Forelimb muscle (tissue), 1 donor: ENCODE measurements at places on chromosomes 6 and 20.
A peak's percentile ranks its signal among the peaks of the same experiment; 100 is the strongest.

- DNase-seq, result no peak
Measured at GRCh38 chr6:163902993-163903392, 488.5 kb downstream of the QKI start.

DNA sequence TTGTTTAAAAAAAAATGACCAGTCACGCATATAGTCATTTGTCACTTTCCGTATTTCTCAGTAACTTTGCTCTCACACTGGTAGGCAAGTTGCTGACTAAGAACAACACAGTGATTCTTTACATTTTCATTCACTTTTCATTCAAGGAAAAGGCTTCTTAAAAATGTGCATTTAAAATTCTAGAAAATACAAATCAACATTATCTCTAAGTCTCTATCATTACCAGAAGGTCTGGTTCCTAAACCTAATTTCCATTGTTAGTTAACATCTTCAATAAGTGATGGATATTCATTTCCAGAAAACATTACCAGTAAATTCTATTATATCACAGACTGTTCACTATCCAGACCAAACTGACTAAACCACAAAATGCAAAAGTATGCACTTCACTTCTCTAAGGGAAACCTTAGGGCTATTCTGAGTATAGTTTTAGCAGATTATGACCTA lies 115.3 kb downstream of the AHI1 start:
- DNase-seq, result no peak

- no peak for DNase-seq
Measured at GRCh38 chr6:14930366-14930989, 315.4 kb upstream of the JARID2 start.

DNA sequence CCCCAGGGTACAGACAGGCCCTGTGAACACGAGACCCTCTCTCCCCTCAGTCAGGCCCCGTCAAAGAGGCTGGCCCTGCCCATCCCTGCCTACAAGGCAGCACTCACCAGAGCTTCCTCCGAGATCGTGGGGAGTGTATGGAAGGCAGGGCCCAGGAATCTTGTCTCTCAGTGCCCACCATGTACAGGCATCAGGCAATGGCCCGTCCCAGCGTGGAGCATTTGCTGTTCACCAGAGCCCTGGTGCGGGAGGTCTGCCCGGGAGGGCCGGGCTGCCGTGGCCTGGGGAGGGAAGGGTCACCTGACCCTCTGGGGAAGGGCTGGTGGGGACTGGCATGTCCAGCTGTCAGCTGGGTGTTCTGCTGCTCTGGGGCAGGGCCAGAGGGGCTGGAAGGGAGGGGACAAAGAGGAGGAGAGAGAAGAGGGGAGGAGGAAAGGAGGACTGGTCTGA lies at the start of gene IP6K3:
Gene IP6K3 (minus strand): TSS at position 255 of the 450 bp plus-strand sequence. CDS start 11,429 bp downstream, outside the sequence.
- no peak for DNase-seq

DNA sequence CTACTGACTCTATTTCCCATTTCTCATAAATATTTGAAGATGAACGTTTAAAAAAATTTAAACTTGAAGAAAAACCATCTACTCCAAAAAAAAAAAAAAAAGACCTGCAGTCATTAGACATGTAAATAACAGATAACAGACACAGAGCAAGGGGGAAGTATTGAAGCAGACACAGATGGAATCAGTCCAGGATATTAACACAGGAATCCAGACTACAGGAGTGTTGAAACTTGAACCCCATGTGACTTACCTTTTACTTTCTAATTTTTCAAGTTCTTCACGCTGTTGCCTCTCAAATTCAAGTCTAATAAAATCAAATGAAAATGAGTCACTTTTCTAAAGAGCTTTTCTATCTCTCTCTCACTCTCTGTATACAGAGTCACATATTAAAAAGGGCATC lies 191.8 kb downstream of the KIF16B start:
- no peak for DNase-seq

- DNase-seq, result no peak
Measured at GRCh38 chr6:118054082-118054481, 147.0 kb downstream of the SLC35F1 start.

DNA sequence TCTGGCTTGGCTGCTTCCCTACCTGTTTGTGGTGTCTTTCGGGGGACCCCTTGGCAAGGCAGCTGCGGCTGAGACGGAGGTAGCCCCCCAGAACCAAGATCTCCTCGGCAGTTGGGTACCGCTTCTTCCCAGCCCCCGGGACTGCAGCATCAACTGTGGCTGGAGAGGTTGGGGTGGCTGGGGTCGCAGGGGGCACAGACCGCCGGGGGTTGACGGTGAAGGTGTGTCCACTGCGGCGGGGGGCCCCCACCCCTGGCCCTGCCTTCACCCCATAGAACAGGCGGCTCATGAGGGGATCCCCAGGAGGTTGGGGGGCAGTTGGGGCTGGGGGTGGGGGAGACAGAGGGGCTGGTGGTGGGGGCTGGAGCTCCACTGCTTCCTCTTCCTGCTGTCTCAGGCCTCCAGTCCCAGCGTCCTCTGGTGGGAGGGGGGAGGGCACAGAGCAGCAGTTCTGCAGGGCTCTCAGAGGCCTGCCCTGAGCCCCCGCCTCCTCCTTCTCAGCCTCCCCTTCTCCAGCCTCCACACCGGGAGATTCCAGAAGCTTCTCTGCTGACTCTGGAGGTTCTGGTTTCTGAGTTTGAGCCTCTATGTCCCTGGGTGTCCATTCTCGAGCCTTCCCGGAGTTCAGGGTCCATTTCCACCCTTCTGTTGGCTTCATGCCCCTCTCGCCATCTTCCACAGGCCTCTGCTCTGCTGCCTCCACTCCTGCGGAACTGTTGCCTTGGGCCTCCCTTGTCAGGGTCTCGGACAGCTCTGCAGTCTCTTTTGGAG lies 1.9 kb downstream of the PPP1R18 start:
- DNase-seq, result no peak

- no peak for DNase-seq
Measured at GRCh38 chr6:5997420-5997987, 9.2 kb downstream of the NRN1 start.

DNA sequence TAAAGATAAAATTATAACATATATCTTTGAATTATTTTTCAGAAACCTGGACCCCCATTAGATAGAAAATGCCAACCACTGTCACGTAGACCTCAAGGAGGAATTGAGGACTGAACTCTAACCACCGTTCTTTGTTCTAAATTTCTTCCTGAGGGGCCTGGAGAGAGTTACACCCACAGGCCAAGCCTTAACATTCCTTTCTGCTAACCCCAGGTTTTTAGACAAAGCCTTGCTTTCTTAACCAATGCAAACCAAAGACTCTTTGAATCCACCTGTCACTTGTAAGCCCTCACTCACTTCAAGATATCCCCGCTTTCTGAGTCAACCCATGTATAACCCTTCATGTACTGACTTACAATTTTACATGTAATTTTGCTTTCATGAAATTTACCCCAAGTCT lies 41.0 kb downstream of the SNX14 start:
- no peak for DNase-seq

GRCh38 chr6:7016226-7016625 lies 91.5 kb upstream of the RREB1 start:
- DNase-seq, result no peak

- no peak for DNase-seq
Measured at GRCh38 chr6:139844907-139845306, 470.5 kb upstream of the CITED2 start.

- DNase-seq, result no peak
Measured at GRCh38 chr6:111263837-111264236, 176.5 kb downstream of the SLC16A10 start.

- DNase-seq, result no peak
Measured at GRCh38 chr6:4023240-4023639, 55.7 kb downstream of the FAM217A start.

DNA sequence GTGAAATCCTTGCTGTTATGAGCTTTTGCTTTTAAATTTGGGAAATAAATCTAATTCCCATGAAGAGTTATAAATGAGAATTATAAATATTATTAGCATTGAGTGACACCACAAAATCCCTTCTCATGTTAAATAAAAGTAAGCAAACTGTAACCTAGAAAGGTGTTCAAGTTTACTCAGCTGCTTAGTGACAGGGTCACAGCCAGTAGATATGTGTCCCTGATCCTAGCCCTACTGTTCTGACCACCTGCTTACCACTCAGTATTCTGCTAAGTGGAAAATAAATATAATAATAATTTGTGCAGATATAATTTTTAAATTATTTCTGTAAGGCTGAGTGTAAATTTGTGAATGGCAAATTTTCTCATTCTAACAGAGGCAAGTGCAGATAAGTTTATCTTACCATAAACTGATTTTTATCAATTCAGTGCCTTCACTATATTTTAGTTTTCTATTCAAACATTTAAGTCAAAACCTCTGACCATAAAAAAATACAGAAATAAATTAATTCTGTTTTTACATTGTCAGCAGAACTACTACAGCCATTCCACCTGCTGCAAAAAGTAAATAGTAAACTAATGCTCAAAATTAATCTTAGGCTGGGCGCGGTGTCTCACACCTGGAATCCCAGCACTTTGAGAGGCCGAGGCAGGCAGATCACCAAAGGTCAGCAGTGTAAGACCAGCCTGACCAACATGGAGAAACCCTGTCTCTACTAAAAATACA lies 118.2 kb downstream of the TENT5A start:
- no peak for DNase-seq

- peak; percentile 36 for DNase-seq
Measured at GRCh38 chr20:56359212-56360132, 698 bp downstream of the FAM210B start.

GRCh38 chr6:169953686-169954085 lies 202.3 kb downstream of the ERMARD start:
- DNase-seq, result no peak

GRCh38 chr6:35292494-35292893 lies 5.1 kb upstream of the DEF6 start:
- no peak for DNase-seq

GRCh38 chr20:25353353-25353746 lies 37.3 kb downstream of the ABHD12 start:
- DNase-seq, result no peak

GRCh38 chr6:157094038-157094437 lies 229.3 kb downstream of the TMEM242 start:
- DNase-seq, result no peak

DNA sequence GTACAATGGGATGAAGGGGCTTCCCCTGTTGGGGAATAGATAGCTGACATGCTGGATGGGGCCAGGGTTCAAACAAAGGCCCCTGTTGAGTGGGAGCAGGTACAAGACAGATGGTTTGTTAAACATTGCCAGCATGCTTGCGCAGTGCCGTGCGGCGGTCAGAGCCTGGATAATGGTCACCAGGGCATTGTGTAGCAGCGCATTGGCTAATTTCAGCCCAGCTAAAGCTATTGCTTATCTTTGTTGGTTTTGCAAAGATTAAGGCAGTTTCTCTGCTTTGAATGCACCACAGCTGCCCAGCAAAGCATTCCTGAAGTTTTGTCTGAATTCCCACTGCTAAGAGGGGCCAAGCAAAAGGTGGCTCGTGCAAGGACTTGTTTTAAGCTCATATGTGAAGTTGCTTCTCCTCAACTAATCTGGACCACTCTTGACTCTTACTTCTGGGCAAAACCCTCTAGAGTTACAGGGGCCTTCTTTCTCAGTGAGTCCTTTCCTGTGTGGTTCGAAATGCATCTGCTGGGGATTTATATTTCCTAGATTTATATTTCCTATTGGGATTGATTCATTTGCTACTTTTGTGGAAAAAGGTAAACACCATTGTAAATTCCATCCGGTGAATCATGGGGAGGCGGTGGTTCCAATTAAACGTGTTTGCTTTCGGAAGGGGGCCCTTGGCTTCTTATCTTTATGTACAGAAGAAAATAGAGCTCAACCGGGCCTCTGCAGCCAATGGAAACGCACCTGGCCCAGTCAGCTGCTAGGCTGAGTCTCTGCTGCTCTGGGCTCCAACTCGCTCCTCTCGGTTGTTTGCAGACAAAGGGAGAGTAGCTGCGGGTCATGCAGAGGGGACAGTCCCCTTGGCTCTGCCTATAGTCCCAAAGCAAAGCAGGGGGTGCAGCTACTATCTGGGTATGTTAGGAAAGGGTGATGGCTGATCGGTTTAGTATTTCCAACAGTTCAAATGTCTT lies 72.1 kb downstream of the FOXA2 start:
- no peak for DNase-seq

DNA sequence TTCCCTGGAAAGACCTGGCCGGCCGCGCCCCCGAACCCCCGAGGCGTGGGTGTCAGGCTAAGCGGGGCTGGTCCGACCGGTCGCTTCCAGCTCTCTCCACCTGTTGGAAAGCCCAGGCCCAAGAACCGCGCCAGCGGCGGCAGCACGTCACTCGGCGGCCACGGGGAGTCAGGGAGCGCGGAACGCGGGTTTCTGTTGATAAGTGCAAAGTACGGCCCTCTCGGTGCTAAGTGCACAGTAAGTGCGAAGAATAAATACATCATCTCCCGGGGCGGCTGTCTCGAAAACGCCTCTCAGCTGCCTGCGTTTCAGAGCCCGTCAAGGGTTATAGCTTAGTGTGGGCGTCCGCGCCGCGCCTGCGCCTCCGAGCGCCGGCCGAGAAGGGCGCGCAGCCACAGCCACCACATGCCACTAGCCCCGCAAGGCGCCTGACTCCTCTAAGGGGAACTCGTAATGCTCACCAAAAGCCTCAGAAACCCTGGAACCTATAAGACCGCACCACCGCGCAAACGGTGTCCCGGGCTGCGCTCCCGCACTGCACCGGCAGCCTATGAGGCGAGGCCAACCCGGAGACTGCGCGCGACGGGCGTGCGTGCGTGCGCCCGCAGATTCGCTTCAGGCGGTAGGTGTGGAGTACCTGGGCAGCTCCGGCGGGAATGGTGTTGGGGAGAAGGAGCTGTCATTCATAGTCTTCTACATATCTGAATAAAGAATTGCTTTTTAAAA lies 9.2 kb upstream of the TBX18 start:
- no peak for DNase-seq

GRCh38 chr6:154637392-154637791 lies 95.8 kb upstream of the SCAF8 start:
- no peak for DNase-seq

GRCh38 chr20:54257071-54257816 lies 49.4 kb downstream of the PFDN4 start:
- no peak for DNase-seq

- DNase-seq, result no peak
Measured at GRCh38 chr6:96841345-96841744, 4.1 kb upstream of the GPR63 start.

DNA sequence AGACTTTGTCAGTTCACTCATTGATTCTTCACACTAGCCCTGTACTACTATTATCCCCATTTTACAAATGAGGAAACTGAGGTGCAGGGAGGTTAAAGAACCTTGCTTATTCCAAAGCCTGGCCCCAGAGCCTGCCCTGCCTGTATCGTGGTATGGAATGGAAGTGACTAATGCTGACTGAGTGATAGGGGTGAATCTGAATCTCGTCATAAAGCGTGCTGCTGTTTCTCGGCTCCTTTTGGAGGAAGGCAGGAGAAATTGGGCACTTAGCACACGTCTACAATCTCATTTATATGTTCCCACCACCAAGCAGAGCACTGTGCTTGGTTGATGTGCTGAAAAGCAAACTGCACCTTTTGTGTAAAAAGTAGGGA lies 17.1 kb downstream of the GFRA4 start:
- DNase-seq, result no peak

GRCh38 chr6:2257363-2257762 lies 12.0 kb upstream of the GMDS start:
- no peak for DNase-seq

DNA sequence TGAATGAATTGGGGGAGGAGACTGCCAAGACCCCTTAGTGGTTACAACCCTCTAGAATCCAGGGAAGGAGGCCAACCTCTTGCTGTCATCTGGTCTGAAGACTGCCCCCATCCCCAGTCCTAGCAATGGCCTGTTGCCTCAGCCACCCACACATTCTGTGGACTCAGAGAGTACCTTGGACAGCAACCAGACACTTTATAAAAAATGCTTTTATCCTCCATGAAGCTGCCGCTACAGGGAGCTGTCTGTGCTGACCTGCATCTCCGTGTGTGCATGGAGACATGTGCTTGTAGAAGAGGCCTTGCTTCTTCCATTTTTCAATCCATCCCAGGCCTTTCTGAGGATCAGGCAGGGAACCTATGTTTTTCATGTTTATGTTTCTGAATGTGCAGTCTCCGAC lies 15.2 kb downstream of the CDH22 start:
- no peak for DNase-seq
